ENCODE measurements at places on chromosomes 6 and 20. TPM values are rescaled to one million over a fixed set of nuclear protein-coding genes. Genes with fewer than 3 reads are reported as not detected.

DNA sequence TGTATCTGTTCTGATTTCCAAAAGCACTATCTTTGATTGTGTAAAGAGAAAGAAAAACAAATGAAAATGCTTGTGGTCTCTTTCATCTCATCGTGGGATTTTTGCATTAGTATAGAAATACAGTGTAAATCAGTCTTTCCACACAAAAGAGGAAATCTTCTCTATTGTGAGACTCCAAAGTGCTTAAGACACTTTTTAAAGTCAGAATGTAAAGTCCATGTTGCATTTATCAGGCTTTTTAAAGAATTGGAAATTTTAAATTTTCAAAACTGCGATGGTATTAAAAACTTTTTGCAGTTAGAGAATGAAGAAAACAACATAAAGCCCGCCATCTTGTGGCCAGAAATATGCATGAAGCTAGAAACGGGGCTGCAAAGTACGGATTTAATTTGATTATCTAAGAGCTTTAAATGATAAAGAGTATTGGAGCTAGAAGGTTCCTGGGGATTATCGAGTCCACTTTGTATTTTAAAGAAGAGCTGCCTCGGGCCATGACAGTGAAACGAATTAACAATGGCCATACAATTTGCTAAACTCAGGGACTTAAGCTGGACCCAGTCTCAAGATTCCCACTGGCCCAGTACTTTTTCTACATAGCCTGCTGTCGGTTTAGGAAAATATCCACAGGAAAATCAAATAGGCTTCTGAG is 339.6 kb downstream of the ARHGAP18 start:
- DNase-seq = no peak

DNA sequence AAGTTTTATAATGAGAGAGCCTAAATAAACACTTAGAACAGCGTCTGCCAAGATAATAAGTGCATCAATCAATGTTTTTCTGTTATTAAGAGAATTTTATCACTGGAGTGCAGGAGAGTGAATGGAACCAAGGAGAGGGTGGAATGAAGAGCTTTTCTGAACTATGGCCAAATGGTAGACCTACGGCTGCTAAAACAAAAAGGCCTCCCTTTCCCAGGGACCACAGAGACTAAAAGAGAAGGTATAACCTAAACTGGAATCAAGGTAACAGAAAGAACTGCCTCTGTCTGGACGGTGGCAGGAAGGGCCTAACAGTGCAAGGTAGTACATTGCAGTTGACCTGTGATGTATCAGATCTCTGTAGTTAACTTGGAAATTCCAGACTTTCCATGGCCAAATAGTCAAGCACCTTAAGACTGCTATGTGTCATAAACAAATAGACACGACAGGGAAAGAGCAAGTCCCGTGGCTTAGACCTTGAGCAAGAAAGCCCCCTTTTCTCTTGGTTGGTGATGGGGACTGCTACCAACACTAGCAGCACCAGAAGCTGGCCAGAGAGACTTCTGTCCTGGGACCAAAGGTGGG is 5.5 kb downstream of the CNKSR3 start:
- DNase-seq = no peak

DNA sequence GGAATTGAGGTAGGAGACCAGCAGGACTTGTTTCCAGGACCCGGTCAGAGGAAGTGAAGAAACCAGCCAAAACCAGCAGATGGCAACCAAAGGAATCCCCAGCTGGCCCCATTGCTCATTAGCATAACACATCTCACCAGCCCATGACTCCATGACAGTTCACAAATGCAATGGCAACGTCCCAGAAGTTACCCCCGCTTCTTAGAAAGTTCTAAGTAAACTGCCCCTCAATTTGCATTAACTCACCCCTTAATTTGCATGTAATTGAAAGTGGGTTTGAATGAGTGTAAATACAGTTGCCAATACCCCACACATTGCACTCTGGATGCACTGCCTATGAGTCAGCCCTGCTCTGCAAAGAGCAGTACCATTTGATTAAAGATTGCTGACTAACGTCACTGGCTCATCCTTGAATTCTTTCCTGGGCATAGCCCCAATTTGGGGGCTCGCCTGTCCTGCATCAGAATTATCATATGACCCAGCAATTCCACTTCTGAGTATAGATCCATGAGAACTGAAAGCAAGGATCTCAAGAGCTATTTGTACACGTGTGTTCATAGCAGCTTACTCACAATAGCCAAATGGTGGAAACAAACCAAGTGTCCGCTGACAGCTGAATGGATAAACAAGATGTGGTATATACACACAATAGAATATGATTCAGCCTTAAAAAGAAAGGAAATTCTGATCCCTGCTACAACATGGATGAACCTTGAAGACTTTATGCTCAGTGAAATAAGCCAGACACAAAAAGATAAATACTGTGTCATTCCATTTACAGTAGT is 36.4 kb downstream of the MYLK4 start:
- no peak for DNase-seq

- DNase-seq = no peak
Observed at GRCh38 chr6:49269190-49269589, 193.9 kb downstream of the MMUT start.

GJA10 gene
- not detected for total RNA-seq

CALHM6 gene
- 0.75 TPM for total RNA-seq

MUC21 gene
- not detected for total RNA-seq

BPIFB4 gene
- not detected for total RNA-seq

LZTS3 gene
- total RNA-seq = 47.8 TPM

APOBEC2 gene
- total RNA-seq = 1.2 TPM
